NCI-H1694 treated with DMSO at 0.1 percent for 48 hours (cell line): ENCODE measurements at places on chromosomes 2 and 18.
A peak's percentile ranks its signal among the peaks of the same experiment; 100 is the strongest.

GRCh38 chr18:36196238-36196995, 9.1 kb downstream of the MOCOS start:
- peak; percentile 22 for DNase-seq

- no peak for DNase-seq
These were observed 95.7 kb upstream of the STPG4 start for GRCh38 chr2:47250586-47251403.

GRCh38 chr2:67083951-67084350, 313.2 kb upstream of the ETAA1 start:
- DNase-seq, result peak; percentile 61

- DNase-seq, result no peak
These were observed 74.0 kb upstream of the PELI1 start for GRCh38 chr2:64218137-64218802.

- DNase-seq, result no peak
These were observed 7.4 kb upstream of the MAT2A start for GRCh38 chr2:85531589-85531988.

DNA sequence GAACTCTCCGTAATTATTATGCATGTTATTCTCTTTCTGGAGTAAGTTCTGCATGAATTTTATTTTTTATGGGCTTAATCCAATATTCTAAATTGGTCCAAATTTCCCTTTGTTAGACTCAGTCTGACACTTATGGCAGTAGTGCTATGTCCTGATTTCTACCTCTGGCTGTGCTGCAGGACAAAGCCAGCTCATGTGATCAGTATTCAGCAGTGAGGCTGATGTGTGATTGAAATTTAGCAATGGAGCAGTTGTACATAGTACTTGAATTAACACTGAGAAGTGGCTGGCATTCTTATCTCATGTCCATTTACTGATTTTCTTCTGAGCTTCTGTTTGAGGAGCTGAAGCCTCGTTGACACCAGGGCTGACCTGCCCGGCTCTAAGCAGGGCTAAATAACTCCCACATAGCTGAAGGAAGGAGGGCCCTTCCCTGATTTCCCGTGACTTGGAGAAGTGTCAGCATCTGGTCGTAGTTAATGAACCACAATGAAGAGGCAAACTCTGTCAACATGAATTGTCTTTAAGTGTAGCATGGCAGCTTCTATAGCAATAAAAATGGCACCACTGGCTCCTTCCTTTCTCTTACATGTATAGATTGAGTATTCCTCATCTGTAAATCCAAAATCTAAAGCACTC, 159.0 kb upstream of the RASGRP3 start:
- no peak for DNase-seq

GRCh38 chr2:12073217-12073852, 326.9 kb downstream of the LPIN1 start:
- DNase-seq, result no peak

GRCh38 chr2:203814661-203815540, 52.7 kb upstream of the CTLA4 start:
- peak; percentile 90 for DNase-seq

DNA sequence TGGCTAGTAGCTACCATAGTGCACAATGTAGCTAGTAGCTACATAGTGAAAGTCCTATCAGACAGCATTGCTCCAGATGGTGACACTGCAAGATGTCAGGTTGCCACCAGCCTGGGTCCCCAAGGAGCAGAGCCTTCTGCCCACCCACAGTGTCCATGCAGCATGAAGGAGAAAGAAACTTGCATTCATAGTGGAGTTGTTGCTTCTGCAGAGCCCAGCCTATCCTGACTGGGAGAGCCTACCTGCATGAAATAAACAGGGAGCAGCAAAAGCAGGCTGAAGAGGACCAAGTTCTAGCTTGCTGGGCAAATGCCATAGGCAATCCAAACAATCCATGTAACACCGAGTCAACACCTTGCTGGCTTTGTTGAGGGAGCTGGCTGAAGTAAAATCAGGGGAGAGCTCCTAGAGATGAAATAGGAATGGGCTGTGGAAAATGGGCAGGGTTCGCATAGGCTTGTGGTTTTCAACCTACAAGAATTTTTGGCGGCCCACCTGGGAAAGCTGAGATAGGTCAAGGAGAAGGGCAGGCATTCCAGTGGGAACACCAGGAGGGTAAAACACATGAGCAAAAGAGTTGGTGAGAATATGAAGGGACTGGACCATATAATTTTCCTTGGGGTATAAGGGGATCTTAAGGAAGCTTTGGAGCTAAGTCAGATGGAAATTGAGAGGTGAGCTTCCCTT, 195.8 kb downstream of the CYP26B1 start:
- DNase-seq, result no peak

- peak; percentile 63 for DNase-seq
These were observed 26.4 kb downstream of the ASXL2 start for GRCh38 chr2:25851740-25852503.

GRCh38 chr2:204027091-204027490, 90.5 kb downstream of the ICOS start:
- DNase-seq, result no peak

DNA sequence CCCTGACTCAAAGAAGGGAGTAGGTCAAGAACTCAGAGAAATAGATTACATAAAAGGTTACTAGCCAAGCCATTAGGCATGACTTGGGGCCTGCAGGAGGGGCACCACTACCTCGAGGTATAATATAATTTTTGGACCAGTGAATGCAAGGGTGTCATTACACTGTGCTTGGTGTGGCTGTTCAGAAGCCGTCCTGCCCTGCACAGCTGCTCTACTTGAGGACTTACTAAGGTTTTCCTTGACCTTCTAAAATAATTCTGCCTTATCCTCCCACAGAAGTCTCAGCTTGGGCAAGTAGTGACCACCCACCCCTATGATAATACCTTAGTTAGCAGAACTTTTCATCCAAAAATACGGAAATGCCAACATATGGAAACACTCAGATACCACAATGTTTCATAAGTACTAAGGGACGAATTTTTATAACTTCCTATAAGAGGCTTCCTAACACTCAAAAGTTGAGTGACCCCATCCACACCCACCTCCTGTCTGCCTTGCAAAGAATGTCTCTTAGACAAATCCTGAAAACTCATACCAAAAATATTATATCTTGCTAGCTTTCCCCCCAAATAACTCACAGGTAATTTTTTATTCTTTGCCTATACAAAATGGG, 17.7 kb upstream of the ATG16L1 start:
- no peak for DNase-seq

DNA sequence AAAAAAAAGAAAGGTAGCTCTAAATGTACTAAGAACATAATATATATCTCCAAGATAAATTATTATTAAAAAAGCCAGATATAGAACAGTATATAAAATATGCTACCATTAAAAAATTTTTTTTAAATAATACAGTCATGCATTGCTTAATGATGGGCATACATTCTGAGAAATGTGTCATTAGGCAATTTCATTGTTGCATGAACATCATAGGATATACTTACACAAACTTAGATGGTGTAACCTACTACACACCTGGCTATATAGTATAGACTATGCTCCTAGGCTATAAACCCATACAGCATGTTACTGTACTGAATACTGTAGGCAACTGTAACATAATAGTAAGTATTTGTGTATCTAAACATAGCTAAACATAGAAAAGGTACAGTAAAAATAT, 18.3 kb upstream of the LAPTM4A start:
- no peak for DNase-seq

GRCh38 chr18:41706301-41706700, 248.7 kb upstream of the PIK3C3 start:
- no peak for DNase-seq

GRCh38 chr2:8872821-8873432, 35.5 kb upstream of the KIDINS220 start:
- peak; percentile 84 for DNase-seq

DNA sequence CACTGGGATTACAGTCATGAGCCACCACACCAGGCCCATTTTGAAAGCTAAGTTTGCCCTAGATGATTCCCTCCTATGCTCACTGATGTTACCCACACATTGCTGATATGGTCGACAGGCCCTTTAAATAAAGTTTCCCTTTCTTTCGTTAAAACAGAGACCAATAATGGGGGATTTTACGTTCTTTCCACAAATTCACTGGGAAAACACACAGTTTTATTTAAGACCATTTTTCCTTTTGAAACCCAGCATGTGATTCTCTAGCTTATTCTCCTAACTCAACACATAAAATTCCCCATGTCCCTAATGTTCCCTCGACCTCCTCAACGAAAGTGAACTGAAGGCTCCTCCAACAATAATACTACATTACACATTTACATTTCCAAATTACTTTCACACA, 223.2 kb downstream of the ANAPC1 start:
- no peak for DNase-seq

DNA sequence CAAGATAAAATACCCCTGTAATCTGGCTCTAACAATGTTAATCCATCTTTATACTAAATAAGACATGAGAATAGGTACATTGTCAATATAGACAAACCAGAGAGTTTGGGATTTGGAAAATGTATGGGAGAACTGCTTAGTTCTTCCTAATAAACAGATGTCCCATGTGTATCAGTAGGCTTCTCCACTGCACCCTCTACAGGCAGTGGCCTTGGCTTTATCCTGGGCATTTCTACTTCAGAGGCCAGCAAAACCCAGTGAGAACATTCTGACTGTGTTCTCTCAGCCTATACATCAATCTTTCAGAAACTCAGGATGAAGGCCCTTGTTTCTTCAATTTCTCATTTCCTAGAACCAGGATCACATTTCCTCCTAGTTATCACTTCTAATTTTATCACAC, 1167.5 kb upstream of the ACVR2A start:
- no peak for DNase-seq

DNA sequence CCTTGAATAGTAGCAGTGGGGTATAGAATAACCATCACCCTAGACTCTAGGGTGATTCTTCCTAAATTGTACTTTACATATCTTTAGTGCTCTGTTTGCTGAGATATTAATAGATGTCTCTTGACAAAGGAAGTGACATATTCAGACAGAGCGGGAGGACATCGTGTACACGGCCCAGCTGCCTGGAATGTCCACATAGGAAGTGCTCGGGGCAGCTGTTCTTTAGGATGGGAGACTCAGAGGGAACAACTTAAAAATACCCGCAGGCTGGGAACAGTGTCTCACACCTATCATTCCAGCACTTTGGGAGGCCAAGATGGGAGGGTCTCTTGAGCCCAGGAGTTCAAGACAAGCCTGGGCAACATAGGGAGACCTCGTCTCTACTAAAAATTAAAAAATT, 206.1 kb downstream of the FAM210A start:
- DNase-seq, result no peak

DNA sequence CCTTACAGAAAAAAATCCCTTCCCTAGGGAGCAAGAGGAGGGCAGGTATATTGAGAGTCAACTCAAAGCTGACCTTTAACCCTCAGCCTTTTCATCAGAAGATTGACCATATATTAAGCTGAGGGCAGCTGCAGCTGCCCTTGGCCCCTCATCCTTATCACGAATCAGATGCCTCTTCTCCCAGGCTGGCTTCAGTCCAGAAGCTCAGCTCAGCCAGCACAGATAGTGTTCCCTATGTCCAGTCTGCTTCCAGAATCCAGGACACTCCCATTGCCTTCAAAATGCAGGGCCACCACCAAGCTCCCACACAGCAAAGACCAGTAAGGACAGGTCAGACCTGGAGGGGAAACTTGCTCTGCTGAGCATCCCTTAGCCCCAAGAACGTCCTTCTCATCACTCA, 146.1 kb downstream of the BCL11A start:
- no peak for DNase-seq

DNA sequence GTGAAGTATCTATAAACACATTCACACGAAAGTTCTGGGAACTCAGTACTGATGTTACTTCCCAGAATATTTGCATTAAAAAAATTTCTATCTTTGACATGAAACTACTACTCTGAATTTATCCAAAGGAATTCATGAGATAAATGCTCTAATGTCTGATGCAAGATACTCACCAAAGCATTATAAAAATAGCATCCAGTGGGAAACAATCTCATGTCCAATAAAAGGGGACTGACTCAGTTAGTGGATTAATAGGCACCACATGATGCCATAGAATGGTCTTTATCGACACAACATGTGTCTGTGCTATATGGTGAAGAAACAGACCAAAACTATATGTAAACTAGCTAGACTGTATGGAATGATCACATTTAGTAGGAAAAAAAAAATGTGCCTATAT, 33.9 kb downstream of the LAMA3 start:
- DNase-seq, result no peak

DNA sequence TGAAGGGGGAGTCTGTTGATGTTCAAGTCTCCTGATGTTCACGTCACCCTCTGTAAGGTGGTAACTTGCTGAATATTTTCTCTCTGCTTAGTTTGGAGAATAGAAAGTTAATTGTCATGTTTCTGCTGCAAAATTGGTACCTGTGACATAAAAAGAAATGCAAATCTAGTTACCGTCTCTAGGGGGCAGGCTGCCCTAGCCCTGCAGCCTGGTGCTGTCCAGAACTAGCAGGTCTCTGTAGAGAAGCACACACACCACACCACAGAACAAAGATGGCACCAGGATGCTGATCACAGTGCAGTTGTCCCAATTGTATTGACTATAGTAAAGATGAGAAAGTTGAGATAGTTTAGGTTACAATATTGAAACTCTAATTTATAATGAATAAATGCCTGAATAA, 47.0 kb downstream of the SLC9A4 start:
- DNase-seq, result peak; percentile 2

DNA sequence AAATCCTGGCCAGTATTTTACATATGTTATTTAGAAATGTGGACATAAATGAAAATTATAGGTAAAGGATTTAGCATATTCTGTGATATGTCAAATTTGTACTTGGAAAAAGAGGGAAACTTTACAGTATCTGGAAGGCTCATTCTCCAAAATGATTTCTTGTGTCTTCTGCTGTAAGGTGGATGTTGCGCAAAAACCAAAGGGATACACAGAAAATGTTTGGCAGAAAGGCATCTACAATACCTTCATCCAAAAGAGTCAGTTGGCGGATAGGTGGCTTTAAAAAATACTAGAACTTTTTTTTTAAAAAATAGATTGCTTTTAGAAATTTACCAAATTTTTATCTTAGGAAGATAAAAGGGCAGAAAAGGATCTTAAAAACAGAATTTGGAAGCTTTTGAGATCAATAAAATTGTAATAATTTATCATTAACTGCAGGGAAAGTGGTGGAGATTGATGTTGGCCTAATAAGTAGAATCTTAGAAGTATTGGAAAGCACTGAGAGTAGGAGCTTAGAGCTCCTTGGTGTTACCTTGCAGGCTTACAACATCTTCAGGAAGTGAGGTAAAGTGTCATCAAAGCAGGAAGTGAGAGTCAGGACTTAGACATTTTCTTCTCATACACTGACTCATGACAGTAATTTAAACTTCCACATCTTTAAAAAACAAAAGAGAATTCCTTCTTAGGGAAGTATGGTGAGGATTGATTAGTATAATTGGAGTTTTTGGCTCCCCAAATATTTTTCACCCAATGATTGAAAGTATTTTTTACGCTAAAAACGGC, 2.1 kb downstream of the NABP1 start:
- no peak for DNase-seq

DNA sequence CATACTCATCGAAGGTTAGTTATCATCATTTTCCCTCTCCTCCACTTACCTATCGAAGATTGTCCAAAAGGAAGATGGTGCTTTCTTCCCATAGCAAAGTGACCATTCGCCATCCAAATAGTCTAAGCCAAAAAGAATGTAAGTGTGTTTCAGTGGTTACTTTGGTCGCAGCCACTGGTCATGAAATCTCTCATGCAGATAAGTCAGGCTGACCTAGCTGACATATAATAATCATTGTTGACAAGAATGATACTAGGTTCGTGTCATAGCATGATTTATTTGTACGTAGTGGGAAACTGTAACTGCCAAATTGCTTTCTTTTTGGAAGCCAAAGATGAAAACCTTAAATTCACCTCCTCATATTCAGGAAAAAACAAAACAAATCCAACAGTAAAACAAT, 89.6 kb upstream of the PMAIP1 start:
- DNase-seq, result no peak
